ENCODE measurements at places on chromosomes 13 and 19.

GRCh38 chr19:50550594-50550966 lies 17.7 kb downstream of the LRRC4B start:
- peak; percentile 36 for DNase-seq

- peak; percentile 53 for DNase-seq
Measured at GRCh38 chr13:74132152-74132775, 1.9 kb downstream of the KLF12 start.

DNA sequence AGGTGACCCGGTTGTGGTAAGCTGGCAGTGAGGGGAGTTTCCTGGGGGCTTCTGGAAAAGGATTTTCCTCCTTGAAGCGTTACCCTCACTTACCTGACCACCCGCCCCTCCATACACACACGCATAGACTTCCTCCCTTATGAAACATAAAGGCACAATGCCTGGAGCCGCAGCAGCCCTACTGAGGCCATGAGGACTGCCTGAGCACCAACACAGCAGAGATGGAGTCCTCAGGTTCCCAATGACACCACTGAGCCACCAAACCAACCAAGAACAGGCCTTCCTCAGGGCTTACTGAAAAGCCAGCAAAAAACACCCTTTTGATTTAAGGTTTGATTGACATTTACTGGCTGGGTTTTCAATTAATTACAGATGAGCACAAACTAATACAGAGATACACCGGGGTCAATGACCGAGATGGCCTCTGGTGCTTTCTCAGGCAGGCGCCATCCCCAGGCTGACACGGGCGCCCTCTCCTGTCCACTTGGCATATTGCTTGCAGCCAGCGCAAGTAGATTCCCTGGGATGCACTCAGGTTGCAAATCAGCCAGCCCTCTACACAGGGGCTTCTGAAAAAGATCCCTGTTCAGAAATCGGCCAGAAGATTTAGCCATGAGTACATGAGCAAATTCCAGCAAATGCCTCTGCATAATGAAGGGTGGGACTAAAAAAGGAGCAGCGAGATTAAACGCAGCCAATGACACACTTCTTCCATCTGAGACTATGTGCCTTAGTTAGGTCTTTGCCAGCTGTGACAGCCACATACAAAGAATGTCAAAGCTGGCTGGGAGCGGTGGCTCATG lies 14.8 kb downstream of the OPA3 start:
- peak; percentile 53 for DNase-seq

DNA sequence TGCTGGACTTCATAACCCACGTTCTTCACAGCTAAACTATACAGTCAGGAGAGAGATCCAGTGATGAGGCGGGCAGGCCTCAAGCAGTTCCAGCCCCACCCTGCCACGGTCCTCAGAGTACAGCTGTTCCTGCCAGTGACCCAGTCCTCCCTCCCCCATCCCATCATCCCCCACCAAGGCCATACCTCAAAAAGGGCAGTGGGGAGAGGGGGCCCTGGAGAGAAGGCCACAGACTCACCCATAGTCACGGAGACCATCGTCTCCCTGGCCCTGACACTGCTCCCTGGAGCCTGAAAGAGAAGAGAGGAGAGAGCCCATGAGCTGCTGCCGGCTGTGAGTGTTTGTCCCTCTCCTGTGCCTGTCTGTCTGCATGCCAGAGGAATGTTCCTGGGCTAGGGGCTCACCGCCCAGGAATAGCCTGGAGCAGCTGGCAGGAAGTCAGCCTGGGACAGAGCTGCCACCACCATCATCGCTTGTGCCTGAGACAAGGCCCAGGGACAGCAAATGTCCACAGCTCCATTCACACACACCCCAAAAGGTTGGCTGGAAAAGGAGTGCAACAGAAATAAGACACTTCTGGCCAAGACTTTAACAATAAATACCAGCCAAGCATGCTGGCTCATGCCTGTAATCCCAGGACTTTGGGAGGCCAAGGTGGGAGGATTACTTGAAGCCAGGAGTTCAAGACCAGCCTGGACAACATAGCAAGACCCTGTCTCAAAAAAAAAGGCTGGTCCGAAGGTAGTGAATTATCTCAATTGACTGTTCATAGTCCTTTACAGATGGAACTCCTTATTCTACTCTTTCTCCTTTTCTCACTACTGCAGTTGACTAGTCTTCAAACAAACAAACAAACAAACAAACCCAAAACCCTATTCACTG lies 6.4 kb downstream of the C19orf47 start:
- DNase-seq: no peak

DNA sequence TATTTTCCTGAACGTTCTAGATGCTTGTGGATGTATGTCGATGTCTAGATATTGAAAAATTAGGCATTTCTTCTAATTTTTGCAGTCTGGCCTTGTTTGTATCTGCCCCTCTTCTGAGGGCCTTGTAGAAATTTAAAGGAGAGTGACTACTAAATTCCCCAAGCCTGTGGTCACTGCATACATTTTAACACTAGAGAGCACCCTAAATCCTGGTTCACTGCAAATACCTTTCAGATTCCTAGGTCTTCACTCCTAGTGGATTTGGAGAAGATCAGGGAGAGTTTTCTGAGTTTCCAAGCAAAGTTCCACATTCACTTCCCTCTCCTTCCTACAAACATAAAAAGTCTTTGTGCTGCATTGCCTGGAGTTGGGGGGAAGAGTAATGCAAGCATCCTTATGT lies 1272.5 kb downstream of the OLFM4 start:
- no peak for DNase-seq

DNA sequence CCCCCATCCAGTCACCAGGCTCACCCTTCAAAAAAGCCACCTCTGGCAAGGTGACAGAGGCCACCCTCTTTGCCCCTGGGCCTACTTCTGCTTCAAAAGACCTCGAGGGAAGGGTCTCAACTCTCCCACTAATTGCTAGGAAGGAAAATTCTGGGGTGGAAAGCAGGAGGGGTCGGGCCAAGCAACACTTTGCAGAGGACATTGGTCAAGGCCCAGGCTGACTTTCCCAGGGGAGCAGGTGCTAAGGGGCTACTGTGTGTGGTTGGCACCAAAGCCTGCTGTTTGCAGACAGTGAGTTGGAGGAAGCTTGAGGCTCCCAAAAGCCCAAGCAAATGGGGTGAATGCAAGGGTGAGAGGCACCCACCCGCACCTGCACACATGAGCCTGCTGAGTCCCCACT lies 28.6 kb upstream of the VSTM2B start:
- no peak for DNase-seq

DNA sequence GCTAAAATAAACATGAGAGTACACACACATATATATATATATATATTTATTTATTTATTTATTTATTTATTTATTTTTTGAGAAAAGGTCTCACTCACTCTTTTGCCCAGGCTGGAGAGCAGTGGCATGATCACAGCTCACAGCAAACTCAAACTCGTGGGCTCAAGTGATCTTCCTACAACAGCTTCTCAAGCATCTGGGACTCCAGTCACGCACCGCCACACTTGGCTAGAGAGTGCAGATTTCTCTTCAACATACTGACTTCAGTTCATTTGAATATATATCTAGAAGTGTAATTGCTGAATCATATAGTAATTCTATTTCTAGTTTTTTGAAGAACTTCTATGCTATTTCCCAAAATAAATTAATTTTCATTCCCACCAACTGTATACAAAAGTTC lies 1711.8 kb downstream of the SLITRK5 start:
- DNase-seq: no peak

DNA sequence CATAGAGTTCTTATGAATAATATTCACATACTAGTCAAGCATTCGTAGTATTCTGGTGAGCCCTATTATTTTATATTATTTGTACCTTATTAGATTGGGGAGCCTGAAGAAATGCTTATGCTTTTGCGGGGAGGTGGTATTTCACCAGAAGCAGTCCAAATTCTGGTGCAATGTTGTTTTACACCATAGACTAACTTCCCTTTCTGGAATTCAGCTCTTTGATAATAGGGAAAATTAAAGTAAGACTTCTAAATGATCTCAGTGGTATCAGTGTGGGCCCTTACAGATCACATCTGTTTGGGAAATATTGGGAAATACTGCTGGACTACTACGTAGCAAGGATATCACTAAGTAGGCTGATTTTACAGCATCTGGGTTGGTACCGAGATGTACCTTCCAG lies 34.2 kb downstream of the KCTD12 start:
- DNase-seq: no peak

- DNase-seq: no peak
Measured at GRCh38 chr19:55546011-55546410, 668 bp upstream of the SBK3 start.

- DNase-seq: no peak
Measured at GRCh38 chr19:31283701-31284100, 65.5 kb downstream of the TSHZ3 start.

GRCh38 chr13:42548731-42549551 lies 25.0 kb upstream of the TNFSF11 start:
- DNase-seq: no peak

- no peak for DNase-seq
Measured at GRCh38 chr13:73810647-73811046, 323.6 kb downstream of the KLF12 start.

- no peak for DNase-seq
Measured at GRCh38 chr19:28609091-28609755, 603.7 kb downstream of the UQCRFS1 start.

- DNase-seq: no peak
Measured at GRCh38 chr13:101271681-101272245, 144.5 kb downstream of the NALCN start.

- peak; percentile 71 for DNase-seq
Measured at GRCh38 chr19:14363183-14364097, 17.8 kb upstream of the ADGRE5 start.

GRCh38 chr13:103386341-103386740 lies 320.1 kb upstream of the SLC10A2 start:
- DNase-seq: no peak

GRCh38 chr13:50892210-50892944 lies 17.2 kb upstream of the RNASEH2B start:
- DNase-seq: no peak

GRCh38 chr13:43307221-43307920 lies 284.0 kb downstream of the DNAJC15 start:
- no peak for DNase-seq

DNA sequence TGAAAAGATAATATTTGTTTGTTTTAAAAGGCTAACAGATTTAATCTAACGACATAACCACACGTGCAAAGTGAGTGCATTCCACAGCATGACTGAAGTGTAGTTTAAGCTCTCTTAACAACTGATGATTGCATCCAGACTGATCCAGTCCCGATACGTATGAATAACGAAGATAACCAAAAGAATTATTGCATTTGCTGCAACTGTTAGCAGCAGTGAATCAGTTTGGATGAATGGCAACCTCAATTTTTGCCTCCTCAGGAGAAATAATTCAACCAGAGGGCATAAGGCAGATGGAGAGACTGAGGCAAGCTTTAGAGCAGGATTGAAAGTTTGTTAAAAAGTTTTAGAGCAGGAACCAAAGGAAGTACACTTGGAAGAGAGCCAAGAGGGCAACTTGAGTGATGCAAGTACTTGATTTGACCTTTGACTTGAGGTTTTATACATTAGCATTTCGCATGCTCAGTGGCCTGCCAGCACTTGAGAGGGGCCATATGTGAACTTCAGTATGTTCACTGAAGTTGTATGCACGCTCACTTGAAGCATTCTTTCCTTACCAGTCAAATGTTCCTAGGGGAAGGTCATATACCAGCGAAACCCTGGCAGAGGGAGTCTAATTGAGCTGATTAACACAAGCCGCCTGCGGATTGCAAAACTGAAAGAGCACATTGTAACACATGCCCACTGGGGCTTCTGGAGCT lies 835.0 kb upstream of the PCDH20 start:
- no peak for DNase-seq

DNA sequence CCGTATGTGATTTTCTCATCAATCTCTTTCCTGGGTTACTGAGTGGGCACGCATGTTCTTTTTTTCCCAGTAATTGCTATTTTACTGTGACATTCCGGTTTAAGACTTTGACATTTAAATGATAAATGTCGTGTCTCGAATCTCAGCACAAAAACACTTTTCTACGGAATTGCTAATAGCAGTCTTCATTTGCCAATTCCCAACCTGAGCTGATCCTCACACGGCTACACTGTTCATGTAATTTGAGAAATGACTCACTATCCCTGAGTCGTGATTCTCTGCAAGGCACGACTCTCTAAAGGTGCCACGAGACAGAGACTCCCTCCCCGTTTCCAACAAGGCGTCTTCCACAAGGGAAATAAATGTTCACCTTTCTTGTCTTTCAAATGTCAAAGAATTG lies 88.7 kb upstream of the USP29 start:
- no peak for DNase-seq

GRCh38 chr19:7336321-7336973 lies 12.3 kb upstream of the ARHGEF18 start:
- DNase-seq: no peak

DNA sequence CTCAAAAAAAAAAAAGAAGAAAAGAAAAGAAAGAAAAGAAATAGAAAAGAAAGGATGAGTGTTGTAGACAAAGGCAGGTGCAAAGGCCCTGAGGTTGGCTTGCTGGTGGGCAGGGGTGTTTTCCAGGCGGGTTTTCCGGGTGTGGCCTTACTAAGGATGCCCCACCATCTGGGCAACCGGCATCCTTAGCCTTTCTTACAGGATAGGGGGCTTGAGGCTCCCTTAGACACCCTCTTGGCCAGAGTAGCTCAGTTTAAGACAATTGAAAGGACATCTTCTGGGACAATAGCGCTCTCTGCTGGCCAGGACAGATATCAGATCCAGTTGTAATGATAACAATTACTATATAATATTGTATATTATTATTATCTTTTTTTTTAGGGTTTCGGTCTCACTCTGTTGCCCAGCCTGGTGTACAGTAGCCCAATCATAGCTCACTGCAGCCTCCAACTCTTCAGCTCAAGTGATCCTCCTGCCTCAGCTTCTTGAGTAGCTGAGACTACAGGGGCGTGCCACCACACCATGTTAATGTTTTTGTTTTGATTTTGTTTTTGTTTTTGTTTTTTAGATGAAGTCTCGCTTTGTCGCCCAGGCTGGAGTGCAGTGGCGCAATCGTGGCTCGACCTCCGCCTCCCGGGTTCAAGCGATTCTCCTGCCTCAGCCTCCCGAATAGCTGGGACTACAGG lies 1.4 kb upstream of the QTRT1 start:
- DNase-seq: peak; percentile 74

GRCh38 chr19:7622933-7623685 lies 6.2 kb downstream of the XAB2 start:
- no peak for DNase-seq

GRCh38 chr13:107348925-107349324 lies 781.0 kb upstream of the ARGLU1 start:
- peak; percentile 11 for DNase-seq
